ENCODE measurements at places on chromosomes 7 and 10.
A peak's percentile ranks its signal among the peaks of the same experiment; 100 is the strongest.

- DNase-seq = no peak
Observed at GRCh38 chr7:116434820-116435341, 64.7 kb upstream of the CAV2 start.

DNA sequence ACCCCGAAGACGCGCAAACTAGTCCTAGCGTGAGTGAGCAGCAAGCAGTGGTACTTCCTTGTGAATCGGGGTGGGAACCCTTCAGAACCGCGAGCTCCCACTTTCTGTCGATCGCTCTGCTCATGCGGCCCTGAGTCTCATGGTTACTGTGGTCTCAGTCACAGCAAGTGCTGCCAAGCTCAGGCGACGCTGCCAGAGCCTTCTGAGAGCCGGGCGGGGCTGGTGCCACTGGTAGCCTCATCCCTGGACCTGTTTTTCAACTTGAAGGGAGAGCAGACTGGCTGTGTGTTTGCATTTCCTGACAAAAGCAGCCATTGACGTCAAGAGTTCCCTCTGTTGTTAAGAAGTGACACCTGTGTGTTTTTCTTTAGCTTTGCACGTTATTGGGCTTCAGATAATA, 32.9 kb upstream of the BHLHA15 start:
- no peak for DNase-seq

DNA sequence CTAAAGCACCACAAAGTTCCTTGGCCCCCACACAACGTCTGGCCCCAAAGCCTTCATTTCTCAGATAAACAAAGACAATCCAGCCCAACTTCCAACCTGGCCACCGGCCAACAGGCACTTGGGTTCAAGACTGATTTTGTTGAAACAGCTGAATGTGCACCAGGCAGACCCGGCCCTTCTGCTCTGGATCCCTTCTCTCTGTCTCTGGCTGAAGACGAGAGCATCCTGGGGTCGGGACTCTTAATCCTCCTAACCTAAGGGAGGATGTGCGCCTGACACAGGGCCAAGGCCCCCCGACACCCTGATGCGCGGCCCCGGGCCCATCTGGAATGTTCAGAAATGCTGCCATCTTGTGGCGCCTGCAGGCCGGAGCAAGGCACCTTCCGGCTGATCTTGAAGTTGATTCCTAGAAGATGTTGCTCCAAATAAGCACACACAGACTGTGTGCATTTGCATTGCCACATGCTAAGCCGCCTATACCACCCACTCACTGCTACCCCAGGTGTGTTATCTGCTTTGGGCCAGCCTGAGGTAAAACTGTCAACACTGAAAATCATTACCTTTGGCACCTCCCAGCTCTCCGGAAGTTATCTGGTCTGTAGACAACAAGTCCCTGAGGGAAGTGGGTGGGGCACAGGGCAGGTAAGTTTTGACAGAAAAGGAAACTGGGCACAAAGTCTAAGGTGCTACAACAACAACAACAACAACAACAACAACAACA, 98.4 kb upstream of the HABP2 start:
- no peak for DNase-seq

DNA sequence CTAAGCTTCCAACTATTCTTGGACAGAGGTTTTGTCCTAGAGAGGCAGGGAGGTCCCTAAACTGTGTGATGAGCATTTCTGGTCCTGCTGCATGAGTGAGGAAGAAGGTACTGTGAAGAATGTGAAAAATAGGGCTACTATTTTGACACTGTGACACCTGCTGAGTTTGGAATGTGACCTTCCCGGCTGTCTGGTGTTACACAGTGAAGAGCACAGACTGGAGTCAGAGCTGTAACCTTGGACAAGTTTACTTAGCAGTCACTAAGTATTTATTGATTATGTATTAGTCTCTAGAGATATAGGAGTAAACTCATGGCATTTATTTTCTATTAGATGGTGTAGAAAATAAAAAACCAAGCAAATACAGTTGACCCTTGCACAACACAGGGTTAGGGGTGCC, 12.3 kb downstream of the GOLGA7B start:
- no peak for DNase-seq

- no peak for DNase-seq
Observed at GRCh38 chr7:123705211-123705901, 43.4 kb downstream of the WASL start.

DNA sequence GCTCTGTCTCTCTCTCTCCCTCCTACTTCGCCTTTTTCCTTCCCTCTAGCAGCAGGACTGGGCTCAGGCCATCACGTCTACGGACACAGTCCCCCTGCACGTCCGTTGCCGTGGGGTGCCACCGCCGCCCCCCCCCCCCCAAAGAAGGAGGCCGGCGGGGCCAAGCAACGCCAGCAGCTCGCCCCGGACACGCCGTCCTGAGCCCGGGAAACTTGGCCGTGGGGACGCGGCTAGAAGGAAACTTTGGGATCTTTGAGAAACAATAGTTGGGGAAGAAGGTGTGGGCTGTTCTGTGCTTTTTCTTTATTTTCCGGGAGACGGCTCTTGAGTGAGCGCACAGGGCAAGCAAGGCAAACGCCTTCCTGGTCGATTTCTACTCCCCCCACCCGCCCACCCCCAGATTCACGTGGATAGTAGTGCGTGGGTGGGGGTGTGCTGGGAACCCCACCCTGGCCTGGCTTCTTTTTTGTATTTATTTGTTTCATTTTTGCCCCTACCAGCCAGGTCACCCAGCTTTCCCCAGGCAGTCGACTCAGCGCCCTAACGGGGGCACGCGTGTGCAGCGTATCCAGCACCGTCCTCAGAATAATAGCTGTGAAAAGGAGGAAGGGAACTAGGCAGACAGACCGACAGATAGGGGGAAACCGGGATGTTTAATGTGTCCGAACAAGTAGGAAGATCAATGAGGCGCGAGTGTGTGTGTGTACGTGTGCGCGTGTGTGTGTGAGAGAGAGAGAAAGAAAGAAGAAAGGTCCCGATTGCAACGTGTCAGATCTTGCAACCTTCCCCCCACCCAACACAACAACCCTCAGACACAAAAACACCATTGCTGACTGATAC, 1.4 kb downstream of the MXI1 start:
- no peak for DNase-seq

DNA sequence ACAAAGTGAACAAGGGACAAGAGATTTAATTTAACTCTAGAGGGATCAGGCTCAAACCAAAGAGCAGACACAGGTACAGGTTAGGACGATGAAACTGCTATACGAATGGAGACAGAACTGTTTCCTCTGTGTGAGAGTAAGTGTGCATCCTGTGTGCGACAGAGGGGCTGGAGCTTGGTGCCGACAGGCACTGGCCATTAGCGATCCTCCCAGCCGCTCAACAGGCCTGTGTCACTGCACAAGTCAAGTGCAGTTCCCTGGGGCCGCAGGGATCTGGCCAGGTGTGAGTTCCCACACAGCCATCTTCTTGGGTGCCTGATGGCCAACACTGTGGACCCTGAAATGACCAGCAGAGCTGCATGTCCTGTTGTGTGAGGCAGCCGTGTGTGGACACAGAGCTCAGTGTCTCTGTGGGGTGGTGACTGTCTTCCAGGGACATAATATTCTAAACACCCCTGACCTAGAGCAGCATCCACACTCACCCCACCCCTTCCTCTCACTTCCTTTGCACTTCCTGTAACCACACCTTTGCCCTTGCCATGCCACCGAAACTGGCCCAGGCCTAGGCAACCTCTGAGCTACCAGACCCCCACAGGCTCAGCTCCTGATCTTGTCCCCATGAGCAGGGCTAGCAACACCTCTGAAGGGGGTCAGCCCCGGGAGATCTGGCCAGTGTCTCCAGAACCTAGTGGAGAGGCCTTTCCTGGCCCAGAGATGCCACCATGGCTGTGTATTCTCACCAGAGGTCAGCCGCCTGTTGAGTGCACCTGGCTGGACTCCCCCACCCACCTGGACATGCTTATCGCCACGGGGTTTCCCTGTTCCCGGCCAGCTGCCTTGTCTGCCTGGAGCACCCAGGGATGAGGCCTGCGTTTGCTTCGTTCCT, 11.7 kb upstream of the TBRG4 start:
- DNase-seq = no peak

- no peak for DNase-seq
Observed at GRCh38 chr10:6543431-6544005, 36.6 kb downstream of the PRKCQ start.

DNA sequence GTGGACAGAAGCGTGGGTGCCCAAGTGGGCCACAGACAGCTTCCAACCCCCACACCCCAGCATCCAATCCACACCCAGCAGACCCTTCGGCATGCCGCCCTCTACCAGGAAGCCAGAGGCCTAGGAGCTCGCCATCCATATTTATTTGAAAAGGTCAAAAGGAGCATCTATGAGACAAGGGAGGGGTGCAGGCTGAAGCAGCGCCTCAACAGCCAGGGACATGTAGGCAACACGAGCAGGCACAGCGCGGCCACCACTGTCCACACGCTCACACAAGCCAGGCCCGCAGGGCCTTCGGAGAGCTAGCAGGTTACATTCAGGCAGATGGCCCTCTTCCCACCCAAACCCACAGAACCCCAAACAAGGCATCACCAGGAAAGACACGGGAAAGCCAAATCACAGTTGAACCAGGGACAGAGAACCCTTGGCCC, 34.6 kb downstream of the PSAP start:
- no peak for DNase-seq

GRCh38 chr10:4671451-4672145, 154.4 kb upstream of the AKR1E2 start:
- peak; percentile 19 for DNase-seq

GRCh38 chr10:6203331-6204062, 765 bp downstream of the PFKFB3 start:
- DNase-seq = peak; percentile 74

DNA sequence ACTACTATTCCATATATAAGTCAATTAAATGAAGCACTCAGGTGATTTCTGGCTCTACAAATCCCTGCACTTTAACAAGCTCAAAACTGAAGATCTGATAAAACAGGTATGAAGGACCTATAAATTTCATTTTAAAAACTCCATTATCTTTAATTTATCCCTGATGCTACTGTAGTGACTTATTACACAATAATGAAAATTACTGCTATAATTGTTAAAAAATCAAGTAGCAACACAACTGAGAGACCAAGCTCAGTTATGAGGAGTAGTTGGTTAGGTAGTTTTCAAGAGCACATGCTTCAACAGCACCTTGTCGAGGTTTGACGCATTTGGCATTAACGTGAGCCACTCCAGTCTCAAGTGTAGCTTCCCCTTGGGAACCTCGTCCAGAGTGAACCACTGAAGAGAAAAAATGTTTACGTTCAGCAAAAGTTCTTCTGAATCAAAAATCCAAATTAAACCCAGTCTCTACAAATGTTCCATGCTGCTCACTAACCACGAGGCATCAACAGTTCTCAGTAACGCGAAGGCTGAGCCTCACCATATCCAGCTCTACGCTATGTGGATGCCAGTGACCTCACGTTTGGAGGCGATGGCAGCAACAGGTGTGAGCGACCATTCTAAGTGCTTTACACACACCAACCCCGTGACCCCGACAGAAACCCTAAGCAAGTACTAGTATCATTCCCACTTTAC, 55.3 kb upstream of the NCAPG2 start:
- DNase-seq = no peak

- no peak for DNase-seq
Observed at GRCh38 chr10:5305374-5305773, 59.4 kb upstream of the UCN3 start.

GRCh38 chr7:20287317-20287716, 43.4 kb upstream of the ITGB8 start:
- DNase-seq = no peak

DNA sequence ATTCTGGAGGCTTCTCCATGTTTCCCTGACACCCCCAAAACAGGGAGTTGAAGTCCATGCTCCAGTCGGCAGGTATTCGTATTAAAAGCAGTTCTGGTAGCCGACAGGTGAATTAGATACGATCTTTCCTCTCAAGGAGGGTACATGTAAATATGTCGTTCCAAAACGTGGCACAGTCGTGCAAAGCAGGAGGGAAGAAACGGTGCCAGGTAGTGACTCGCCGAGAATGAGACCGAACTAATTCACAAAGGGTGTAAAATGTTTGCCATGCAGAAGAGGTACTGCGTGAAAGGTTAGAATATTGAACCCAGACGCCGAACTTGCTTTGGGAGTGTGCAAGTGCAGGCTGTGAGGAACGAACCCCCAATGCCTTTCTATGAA, 483 bp downstream of the EDRF1 start:
- DNase-seq = no peak

DNA sequence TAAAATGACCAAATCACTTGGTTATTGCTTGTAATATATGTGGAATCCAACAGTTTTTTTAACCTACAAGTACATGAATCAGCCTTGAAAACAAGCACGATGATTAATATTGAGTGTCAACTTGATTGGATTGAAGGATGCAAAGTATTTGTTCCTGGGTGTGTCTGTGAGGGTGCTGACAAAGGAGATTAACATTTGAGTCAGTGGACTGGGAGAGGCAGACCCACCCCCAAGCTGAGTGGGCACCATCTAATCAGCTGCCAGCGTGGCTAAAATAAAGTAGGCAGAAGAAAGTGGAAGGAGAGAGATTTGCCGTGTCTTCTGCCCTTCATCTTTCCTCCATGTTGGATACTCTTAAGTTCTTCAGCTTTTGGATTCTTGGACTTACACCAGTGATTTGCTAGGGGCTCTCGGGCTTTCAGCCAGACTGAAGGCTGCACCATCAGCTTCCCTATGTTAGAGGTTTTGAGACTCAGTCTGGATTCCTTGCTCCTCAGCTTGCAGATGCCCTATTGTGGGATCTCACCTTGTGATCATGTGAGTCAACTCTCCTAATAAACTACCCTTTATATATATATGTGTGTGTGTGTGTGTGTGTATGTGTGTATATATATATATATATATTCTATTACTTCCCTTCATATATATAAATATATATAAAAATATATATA, 118.4 kb upstream of the WDR11 start:
- DNase-seq = no peak

Measured in T1000 (cell line).